ENCODE measurements at places on chromosomes 3 and 15.

DNA sequence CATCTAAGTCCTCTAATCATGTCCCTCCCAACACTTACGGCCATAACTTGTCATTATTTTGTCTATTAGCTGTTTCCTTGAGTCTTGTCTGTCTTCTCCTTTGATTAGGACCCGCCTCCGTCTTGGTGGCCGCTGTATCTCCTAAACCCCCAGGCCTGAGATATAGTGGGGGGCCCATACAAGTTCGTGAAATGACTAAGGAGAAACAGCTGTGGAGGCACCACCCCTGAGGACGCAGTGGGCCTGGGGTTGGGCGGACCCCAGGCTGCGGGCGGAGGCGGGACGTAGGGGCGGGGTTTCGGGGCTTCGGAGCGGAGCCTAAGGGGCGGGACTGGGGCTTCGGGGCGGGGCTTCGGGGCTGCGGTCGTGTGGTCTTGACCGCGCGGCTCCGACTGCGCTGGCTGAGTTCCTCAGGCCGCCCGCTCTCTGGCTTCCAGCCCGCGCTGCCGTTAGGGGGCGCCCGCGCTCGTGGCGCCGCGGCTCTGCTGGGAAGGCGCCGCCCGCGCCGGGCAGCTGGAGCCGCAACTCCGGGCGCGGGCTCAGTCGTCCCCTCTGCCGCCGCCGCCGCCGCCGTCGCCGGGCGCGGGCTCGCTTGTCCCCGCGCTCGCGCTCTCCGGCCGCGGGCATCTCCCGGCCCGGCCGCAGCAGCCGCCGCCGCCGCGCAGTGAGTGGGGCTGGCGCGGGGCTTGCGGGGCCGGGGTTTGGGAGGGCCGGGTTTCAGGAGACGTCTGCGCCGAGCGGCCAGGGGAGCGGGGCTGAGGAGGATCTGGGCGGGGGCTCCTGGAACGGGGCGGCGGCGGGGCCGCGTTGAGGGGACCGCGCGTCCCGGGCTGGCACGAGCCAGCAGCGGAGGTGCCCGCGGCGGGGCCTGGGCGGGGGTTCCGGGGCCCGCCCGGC is at the start of gene KCTD6:
Gene KCTD6 (plus strand): TSS at position 591 of the 897 bp plus-strand sequence. CDS start 6,660 bp downstream, outside the sequence.
- DNase-seq = peak; percentile 93

DNA sequence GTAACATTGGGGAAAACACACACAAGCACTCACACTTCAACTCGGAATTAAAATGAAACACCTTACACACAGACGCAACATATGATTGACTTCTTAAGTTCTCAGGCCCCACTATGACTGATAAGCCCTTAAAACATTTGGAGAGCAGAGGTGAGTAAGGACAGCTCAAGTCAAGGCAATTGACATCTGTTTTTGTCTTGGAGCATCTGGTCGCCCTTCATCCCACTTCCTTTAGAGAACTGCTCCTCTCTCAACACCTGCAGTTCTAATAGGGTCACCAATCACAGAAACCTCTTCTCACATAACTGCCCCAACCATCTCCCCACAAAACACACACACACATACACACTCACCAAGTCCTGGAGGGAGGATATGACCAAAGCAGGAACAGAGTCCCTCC is 43.4 kb downstream of the ERC2 start:
- DNase-seq = no peak

- DNase-seq = no peak
These were observed 61.3 kb upstream of the VGLL4 start for GRCh38 chr3:11705049-11705448.

DNA sequence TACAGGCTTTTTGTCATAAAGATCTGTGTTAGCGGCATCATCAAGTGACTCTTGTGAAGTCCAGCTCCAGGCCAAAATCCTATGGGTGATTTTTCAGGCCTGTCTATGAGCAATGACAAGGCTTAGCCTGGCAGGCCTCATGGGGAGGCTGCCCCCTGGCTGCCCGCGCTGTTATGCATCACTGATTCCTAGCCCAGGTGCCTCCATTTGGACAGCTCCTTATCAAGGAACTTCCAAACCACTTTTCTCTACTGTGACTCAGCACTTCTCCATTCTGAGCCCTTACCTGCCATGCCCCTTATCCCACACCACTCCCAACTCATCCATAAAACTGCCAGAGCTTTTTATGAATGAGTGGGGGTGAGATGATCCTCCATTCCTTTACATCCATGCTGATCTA is 91.5 kb upstream of the C3orf80 start:
- DNase-seq = no peak

- no peak for DNase-seq
These were observed 349.2 kb upstream of the MCTP2 start for GRCh38 chr15:93882141-93882540.

- DNase-seq = peak; percentile 85
These were observed 47.8 kb upstream of the ADGRG7 start for GRCh38 chr3:100561459-100562158.

- no peak for DNase-seq
These were observed 22.3 kb upstream of the SLMAP start for GRCh38 chr3:57733790-57734189.

DNA sequence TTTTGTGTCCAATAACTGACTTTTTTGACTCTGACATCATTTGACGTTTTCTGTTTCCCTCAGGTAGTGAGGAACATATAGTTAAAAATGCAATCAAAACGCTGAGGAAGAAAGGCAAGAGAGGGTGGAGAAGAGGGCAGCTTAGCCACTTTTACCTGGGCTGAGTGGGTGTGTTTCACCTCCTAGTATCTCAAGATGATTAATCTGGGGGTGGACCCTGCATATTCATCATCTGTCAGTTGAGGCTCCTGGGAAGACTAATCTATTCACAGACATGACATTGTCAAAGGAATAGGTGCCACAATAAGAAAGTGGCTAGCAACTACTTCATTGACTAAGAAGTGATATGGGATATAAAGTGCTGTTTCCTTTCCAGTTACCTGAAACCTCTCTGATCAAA is 331.5 kb upstream of the RARB start:
- DNase-seq = no peak

DNA sequence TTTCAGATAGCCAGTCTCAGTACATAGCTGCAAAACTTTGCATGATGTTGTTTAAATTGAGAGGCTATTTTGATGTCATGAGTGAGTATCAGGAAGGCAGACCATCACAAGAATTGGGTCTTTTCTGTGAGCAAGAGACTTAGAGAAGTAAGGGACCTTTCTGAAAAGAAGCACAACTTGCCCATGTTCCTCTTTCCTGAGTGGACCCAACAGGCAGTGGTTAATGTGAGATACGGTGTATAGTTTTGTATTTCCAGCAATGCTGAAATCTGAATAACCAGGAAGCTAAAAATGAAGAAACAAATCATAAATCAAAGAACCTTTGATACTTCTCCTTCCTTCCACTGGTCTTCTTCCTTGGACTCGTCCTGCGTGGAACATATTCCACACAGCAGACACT is 25.1 kb downstream of the MCTP2 start:
- no peak for DNase-seq

DNA sequence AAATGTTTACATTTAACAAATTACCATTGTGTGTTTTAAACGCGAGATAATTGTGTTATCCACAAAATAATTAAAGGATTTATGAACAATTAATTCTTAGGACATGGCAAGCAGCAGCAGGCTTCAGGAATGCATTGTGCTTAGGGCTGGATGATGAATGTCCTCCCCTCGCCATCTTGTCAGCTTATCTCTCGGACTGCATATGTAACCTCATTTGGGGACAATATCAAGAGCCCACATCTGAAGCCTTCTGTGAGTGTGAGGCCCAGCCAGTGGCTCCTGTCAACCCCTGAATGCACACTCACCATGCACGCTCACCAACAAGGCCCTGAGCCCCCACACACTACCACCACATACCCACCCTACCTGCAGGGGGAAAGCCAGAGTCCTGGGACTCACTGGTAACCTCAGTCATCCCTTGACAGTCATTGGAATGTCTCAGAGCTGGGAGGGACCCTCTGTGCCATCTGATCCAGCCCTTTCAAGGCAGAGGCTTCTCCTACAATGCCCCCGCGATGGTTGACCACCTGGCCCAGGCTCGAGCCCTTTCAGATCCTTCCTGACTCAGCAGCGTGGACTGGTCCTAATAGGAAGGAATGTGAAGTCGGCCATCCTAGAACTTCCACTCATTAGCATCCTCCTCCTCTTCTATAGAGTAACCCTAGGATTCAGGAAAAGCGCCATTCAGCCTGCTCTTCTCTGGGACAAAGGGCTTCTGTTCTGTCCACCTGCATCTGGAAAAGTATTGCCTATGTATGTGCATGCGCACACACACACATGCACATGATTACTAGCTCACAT is 38.2 kb downstream of the MRPL46 start:
- DNase-seq = no peak

GRCh38 chr15:66803182-66803729 is 101.2 kb downstream of the SMAD6 start:
- peak; percentile 99 for DNase-seq

GRCh38 chr15:27864086-27864485 is 235.0 kb downstream of the OCA2 start:
- no peak for DNase-seq

GRCh38 chr15:63405683-63406390 is 24.2 kb upstream of the CA12 start:
- DNase-seq = no peak

DNA sequence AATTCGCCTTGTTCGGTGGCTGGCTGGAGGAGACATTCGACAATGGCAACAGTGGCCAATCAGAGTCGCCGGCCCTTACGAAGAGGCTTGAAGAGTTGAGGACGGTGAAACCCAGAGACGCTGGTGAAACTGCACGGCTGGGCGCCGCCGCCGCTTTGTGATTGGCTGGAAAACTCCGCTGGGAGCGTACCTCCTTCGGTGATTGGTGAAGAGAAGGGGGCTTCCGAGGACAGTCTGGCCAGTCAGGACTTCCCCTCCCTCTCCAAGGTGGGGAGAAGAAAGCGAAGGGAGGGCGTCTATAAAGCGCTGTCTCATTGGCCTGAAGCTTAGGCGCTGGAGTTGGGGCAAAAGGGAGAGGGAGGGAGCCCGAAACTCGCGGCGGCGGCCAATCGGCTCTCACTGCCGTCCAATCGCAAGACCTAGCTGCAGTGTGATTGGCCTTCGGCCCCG is 554 bp upstream of the GSK3B start:
- peak; percentile 100 for DNase-seq

DNA sequence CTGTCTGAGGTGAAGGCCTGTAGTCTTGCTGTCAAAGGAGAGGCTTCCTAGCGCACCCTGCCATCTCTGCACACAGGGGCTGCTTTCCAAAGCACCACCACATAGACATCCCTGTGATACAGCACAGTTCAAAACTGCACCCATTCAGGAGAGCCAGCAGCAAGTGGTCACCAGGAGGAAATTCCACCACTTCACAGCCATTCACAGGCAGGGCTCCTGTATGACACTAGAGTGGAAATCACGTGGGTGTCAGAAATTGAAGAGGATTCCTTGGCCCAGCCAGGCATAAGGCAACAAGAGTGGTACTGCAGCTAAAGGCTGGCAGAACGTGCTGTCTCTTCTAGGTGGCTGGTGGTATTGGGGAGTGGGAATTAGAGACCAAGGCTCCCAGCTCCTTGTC is 102.8 kb downstream of the RFTN1 start:
- no peak for DNase-seq
